T-helper 22 cell (primary cell): ENCODE measurements at places on chromosomes 7 and 10.

DNA sequence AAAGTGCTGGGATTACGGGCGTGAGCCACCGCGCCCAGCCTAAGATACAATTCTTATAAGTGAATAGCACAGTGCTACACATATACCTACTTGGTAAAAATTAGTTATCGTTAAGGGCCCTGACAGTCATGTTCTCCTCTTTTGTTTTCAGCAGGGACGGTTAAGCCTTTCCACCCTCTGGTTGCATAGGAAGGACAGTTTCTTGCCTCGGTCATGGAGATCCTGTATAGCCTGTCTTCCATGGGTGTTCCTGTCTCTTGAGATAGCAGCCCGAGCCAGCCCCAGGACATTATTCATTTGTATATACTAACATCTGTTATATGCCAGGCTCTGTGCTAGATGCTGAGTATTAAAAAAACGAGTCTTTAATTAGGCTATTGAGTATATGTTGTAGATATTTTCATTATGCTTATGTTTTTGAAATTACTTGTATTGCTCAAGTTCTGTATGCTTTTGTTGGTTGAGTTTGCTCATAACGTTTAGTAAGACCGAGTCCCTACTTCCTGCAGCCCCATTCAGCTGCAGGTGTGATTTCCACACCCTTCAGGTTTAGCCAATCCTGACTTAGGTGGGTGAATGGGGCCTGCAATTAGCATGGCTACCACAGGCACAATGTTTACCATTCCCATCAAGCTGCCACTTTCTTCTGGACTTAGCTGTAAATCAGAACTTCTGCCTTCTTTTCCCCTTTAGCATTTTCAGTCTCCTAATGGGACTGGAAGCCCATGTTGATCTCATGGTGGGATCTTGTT lies 24.8 kb downstream of the CCSER2 start:
- DNase-seq: no peak

DNA sequence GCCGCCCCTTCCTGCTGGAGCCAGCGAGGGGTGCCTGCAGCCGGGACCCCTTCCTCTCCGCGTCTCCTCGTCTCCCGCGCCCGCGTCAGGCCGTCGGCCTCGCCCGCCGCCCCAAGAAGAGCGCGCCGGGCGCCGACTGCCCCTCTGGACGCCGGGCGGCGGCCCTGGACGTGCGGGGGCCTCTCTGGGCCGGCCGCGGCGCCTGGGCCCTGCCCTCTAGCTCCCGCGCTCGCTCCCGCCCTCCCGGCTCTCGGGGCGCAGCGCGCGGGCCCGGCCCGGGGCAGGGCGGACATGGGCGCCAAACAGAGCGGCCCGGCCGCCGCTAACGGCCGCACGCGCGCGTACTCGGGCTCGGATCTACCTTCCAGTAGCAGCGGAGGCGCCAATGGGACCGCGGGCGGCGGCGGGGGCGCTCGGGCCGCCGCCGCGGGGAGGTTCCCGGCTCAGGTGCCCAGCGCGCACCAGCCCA lies 704 bp downstream of the ZNRF2 start:
- peak; percentile 21 for DNase-seq

DNA sequence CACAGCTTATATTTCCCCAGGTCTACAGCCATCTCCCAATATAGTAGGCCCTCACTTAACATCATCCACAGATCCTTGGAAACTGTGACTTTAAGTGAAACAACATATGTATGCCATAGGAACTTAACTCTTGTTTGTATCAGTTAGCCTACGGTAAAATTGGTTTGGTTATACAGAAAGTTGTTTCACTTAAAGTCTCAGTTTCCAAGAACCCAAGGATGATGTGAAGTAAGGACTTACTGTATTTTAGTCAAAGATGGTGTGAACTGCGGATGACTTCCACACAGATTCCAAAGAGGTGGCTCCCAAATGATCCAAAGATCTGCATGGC lies 56.4 kb upstream of the MRLN start:
- DNase-seq: no peak

- DNase-seq: no peak
Measured at GRCh38 chr7:70883750-70884439, 248.0 kb upstream of the GALNT17 start.

GRCh38 chr7:155202106-155202871 lies 95.4 kb upstream of the INSIG1 start:
- DNase-seq: no peak

- DNase-seq: no peak
Measured at GRCh38 chr7:49333180-49333881, 409.0 kb downstream of the CDC14C start.

DNA sequence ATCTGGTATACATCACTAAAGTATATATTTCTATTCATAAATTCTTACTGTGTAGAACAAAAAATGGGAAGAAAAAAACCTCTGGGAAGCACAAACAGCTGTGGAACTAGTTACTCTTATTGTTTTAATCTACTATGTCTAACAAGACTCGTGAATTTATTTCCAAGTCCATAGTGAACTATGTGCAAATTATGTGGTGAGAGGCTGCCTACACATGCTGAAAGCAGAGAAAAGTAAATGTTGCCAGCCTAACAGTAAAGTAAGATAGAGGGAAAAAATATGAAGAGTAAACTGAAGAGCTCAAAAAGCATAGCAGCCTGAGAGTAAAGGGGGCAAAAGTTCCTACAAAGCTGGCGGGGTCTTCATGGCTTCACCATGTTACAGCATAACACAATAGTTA lies 3.0 kb downstream of the GDI2 start:
- no peak for DNase-seq

- DNase-seq: no peak
Measured at GRCh38 chr7:132680590-132680989, 104.3 kb upstream of the PLXNA4 start.

- DNase-seq: no peak
Measured at GRCh38 chr10:101467286-101467770, 113.4 kb downstream of the BTRC start.

DNA sequence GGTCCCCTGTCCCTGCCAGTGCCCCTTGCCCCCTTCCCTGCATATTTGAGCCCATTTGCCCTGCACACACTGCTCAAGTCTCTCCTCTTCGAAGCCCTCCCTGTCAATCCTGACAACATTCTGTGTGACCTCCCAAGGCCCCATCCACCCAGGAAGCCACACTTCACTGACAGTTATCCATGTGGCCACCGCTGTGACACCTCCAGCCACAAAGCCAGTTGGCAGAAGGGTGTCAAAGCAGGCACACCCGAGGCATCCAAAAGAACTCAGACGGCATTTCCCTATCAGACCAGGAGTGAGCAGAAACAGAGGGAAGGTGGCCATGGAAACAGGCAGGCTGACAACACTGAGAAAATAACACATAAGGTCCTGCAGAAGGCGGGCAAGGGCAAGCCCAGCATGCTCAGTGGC lies 4.6 kb downstream of the POLM start:
- DNase-seq: no peak

DNA sequence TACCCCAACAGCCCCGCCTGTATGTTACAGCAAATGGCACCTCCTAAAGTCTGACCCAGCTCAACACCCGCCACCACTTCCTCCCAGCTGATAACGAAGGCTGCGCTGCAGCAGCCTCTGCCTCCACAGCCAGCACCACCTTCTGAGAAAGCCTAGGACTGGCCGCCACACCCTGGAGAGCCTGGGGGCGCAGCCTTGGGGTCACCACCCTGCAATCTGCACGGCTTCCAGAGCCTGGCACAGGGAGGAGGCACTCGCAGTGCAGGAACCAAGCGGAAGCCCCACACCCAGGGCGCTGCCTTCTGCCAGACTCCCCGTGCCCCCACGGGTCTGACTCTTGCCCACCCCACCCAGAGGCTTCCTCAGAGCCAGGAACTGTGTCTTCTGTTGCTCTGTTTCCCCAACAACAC lies 112.5 kb downstream of the MAD1L1 start:
- DNase-seq: no peak

DNA sequence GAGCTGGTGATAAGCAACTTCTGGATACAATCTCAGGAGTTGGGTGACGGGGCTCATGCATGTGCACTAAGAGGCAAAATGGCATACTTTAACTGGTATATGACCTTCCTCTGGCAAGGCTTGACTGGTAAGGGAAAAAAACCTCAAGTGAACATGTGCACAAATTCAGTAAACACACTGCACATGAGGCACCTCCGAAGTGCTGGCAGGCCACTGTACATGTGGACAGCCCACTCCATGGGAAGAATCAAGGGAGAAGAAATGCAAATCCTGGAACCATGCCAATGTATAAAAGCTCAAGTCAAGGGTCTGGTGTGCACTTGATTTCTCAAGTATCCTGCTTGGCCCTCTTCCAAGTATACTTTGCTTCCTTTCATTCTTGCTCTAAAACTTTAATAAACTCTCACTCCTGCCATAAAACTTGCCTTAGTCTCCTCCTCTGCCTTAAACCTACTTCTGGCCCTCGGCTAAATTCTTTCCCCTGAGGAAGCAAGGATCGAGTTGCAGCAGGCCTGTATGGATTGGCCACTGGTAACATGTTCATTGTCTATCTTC lies 167.2 kb downstream of the RAMP3 start:
- no peak for DNase-seq

- no peak for DNase-seq
Measured at GRCh38 chr7:50450590-50451032, 461 bp upstream of the FIGNL1 start.

DNA sequence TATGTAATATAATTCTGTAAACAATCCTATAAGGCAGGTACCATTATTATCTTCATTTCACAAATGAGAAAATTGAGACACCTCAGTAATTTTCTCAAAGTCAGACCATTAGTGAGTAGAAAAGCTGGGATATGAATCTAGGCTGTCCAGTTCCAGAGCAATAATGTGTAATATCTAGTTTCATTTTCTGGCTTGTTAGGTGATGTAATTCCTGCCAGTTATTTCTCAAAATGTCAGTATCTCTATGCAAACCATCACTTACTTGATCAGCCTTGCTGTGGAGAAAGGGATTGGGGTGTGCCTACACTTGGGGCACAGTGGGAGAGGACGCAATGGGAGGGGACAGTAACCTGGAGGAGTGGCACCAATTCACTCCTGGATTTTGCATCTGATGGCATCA lies 157.5 kb downstream of the LYZL1 start:
- no peak for DNase-seq

DNA sequence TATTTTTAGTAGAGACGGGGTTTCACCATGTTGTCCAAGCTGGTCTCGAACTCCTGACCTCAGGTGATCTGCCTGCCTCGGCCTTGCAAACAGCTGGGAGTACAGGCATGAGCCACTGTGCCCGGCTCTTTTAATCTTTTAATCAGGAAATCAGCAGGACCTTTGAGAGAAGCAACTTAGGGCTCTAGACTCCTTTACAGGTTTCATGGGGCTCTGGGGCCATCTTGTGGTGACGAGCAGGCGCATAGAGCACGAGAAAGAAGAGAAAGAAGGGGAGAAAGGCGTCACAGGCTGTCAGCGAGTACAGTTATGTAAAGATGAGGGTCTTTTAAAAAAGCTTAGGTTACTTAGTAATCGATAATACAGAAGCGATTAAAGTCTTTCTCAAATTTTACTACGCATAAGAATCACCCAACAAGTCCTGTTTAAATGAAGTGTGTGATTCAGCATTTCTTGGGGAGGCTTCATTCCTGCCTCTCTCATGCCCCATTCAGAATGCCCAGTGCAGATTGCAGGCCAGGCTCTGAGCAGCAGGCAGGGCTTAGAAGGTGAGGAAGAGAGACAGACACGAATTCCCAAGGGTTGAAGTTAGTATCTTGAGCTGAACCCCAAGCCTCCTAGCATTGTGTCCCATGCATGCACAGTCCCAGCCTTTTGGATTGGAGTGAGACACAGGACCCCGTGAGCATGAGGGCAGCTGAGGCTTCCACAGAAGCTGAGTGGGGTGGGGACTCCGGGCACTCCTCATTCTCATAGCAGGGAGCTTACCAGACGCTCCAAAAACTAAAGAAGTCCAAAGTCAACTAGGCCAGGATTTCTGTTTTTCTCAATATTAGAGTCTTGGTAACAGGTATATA lies 23.6 kb upstream of the PFKP start:
- DNase-seq: no peak

DNA sequence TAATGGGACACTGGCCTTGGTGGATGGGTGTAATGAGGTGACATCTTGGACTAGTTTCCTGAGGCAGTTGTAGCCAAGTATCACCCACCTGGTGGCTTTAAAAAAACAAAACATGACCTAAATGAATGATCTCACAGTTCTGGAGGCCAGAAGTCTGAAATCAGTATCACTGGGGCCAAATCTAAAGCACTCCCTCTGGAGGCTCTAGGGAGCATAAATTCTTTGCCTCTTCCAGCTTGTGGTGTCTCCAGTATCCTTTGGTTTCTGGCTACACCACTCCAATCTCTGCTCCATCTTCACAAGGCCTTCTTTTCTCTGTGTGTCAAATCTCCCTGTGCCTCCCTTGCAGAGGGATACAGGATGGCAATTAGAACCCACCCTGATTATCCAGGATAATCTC lies 342.9 kb downstream of the CALN1 start:
- DNase-seq: no peak

DNA sequence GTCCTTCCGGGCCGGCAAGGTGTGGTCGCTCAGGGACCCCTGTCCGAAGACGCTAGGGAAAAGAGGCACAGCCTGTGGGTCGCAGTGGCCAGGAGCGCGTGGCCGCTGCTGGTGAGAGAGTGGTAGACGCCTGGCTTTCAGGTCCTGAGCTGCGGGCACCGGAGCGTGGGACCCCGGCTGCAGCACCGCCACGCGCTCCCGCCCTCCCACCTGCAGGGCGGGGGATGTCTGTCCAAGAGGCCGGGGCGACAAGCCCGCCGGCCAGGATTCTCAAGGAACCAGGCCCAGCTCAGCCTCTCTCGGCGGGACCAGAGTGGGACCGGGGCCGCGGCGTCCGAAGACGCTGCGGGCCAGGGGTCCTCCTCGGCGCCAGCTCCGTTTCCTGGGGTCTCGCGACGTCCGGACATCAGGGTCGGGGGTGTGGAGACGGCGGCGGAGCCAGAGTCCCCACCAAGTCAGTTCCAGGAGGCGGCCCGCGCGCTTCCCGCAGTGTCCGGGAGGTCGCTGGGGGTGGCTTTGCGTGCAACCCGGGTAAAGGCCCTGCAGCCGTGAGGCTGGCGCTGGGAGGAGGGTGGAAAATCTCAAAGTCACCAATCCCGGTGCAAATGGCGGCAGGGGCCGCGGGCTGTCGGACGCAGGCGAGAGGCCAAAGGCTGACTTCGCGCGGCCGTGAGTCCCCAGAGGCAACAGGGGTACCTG lies 5.5 kb downstream of the ZNF503 start:
- DNase-seq: no peak

DNA sequence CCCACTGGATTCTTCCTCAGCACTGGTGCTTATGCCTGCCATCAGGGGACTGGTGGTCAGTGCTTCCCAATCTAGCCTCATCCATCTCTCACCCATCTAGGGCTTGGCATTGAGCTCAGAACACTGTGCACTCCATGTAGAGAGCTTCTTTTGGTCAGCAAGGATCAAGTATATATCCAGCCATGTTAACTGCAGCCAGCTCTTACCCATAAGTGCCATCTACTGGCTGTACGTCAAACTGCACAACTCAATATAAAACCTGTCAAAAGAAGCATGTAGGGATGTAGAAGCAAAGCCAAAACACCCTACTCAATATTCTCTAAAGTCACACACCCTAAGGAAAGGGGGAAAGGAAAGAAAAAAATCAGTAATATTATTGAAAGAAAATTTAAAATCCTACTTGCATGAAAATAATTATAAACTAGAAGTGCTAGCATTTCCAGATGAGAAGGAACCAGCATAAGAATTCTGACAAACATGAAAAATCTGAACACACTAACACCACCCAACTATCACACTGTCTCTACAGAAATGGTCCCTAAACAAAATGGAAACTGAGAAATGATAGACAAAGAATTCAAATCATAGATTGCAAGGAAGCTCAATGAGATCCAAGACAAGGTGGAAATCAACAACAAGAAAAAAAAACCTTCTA lies 531.1 kb upstream of the STEAP1 start:
- DNase-seq: no peak
